ENCODE measurements at places on chromosomes 12 and 14.

DNA sequence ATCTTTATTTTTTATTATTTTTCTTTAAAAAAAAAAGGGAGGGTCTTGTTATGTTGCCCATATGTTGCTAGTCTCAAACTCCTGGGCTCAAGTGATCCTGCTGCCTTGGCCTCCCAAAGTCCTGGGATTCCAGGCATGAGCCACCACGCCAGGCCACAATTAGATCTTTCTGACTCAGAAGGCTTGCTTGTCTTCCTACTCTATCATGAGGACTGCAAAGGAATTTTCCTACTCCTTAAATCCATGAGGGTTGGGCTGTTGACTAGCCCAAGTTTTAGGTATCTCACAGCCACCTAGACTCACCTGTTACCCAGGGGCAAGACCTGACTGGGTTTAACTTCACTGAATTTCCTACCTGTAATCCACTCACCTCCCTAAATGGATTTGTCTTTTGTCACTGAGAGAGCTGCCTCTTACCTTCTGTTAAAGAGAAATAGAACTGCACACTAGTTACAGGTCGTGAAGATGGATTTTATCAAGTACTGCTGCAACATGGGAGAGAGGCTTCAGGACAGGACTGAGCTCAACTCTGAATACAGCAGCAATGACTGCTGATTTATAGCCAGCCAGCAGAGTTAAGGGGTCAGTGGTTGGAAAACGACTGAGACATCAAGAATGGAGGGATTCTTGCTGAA lies 72.3 kb downstream of the B4GALNT3 start:
- DNase-seq: no peak

GRCh38 chr12:75457191-75457590 lies 23.4 kb upstream of the GLIPR1 start:
- no peak for DNase-seq

GRCh38 chr12:2185751-2186341 lies 133.1 kb downstream of the CACNA1C start:
- DNase-seq: no peak

- DNase-seq: no peak
Measured at GRCh38 chr12:62848418-62848817, 86.5 kb downstream of the PPM1H start.

- no peak for DNase-seq
Measured at GRCh38 chr14:33259764-33260163, 321.1 kb downstream of the NPAS3 start.

DNA sequence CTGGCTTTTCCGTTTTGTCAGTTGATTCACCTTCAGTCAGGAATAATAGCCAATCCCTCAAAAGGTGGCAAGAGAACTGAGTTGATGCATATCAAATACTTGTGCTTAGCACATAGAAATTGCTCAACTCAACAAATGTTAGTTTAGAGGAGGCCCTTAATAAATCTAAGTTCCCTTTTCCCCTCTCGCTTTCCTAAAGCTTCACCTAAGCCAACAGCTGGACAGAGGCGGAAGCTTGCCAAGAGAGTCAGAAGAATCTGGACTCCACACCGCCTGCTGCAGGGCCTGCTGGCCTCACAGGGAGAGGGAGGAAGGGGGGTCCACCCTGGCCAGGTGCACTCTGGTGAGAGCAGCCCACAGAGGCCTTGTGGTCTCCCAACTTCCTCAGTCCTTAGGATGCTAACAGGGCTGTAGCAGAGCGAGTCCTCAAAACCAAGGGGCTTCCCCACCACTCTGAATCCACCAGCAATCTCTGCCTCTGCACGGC lies 213.1 kb downstream of the CHST11 start:
- peak; percentile 40 for DNase-seq

DNA sequence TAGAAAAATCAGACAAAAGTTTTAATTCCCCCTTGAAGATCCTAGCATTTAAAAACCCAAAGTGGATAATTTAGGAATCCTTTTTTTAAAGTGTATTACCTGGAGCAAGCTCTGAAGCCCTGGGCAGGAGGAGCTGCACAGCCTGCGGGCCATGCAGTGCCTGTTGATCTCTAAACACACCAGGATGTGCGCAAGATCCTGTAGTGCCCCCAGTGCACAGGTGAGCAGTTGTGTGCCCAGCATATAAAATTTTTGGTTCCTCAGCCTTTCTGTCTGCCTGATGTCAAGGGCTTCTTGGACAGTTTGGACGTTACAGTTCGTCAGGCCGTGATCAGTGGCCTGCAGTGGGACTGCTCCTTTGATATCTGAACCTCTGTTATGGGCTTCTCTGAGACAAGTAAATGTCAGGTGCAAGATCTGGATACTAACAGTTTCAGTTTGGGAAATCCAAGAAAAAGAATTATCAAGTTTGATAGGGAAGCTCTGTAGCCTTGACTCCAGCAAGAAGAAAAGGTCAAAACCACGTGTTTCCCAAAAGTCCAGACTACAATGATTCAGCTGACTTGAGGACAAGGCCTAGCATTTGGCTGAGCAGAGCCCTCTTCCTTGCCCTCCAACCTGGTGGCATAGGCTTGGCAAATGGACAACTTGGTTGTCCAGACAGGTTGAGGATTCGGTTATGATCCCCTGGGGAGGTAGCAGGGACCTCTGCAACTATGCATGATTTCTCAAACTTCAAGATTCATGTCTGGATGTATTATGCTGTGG lies 1.0 kb downstream of the ATXN7L3B start:
- DNase-seq: no peak

- no peak for DNase-seq
Measured at GRCh38 chr14:105075379-105076295, 10.4 kb upstream of the GPR132 start.

DNA sequence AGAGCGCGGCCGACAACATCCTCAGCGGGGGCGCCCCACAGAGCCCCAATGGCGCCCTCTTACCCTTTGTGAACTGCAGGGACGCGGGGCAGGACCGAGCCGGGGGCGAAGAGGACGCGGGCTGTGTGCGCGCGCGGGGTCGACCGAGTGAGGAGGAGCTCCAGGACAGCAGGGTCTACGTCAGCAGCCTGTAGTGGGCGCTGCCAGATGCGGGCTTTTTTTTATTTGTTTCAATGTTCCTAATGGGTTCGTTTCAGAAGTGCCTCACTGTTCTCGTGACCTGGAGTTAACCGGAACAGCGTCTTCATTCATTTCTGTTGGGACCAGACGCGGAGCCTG lies 103.8 kb upstream of the FKBP4 start:
- no peak for DNase-seq

GRCh38 chr14:24067133-24068082 lies 4.0 kb upstream of the CPNE6 start:
- DNase-seq: no peak

DNA sequence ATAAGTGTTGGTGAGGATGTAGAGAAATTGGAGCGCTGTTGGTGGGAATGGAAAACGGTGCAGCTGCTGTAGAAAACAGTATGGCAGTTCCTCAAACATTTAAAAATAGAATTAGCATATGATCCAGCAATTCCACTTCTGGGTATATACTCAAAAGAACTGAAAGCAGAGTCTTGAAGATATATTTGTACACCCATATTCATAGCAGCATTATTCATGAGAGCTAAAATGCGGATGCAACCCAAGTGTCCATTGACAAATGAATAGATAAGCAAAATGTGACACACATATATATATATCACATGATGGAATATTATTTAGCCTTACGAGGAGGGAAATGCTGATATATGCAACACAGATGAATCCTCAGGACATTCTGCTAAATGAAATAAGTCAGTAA lies 84.7 kb upstream of the CEP83 start:
- no peak for DNase-seq

DNA sequence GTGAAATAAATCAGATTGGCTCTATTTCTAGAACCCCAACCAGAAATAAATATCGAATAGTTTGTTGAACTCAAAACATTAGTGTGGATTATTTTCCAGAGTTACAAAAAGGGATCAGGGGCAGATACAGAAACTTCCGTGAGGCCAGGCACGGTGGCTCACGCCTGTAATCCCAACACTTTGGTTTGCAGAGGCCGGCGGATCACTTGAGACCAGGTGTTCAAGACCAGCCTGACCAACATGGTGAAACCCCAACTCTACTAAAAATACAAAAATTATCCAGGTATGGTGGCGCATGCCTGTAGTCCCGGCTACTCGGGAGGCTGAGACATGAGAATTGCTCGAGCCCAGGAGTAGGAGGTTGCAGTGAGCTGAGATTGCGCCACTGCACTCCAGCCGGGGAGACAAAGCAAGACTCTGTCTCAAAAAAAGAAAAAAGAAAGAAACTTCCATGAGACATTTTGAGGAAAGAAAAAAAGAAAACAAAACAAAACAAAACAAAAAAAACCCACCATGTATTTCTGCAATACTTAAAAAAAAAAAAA lies 2.1 kb downstream of the FBXO21 start:
- no peak for DNase-seq

- DNase-seq: no peak
Measured at GRCh38 chr14:93199031-93199430, 7.8 kb downstream of the GON7 start.

DNA sequence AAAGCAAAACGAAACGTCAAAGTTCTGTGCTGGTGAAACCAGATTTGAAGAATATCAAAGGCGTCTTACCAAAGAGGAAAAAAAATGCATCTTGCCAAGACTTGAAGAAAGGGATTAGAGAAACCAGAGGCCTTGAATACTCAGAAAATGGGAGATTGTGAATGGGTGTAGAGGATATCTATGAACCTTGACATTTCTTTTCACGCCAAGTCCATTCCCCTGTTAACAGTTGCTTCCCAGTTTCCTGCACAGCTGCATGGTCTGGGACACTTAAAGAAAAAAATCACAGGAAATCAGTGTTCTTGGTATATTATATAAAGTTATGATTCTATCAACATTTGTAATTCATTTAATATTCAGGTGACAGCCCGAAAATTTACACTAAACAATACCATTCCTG lies 1.4 kb upstream of the GTF2A1 start:
- no peak for DNase-seq

DNA sequence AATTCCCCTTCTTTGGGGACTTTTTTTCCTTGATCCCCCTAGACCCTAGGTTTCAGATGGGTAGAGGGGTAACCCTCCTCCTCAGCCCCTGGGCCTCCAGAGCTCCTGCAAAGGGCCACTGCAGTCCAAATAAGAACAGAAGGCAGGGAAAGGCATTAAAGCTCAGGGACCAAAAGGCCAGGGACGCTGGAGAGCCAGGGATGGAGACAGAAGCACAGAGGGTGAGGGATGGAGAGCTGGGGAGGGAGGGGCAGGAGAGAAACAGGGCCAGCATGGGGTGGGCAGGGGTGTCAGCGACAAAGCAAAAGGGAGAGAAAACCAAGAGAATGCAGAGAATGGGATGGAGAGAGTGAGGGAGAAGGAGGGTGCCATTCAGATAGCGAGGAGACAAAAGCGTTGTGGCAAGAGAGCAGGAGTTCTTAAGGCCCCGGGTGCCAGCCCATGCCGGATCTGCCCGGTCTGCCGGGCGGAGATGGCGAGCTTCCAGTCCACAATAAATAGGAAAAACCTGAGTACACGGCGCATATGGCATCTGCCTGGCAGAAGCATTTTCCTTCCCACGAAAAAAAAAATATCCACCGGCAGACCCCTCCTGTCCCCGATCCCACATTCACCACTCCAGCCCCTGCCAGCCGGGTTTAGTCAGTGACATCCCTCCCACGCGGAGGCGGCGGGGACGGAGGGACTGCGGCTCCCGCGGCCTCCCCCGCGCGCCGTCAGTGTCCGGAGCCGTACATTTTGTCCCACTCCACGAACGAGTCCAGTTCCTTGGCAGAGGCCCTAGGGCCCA lies 28.6 kb downstream of the FIGNL2 start:
- DNase-seq: no peak

DNA sequence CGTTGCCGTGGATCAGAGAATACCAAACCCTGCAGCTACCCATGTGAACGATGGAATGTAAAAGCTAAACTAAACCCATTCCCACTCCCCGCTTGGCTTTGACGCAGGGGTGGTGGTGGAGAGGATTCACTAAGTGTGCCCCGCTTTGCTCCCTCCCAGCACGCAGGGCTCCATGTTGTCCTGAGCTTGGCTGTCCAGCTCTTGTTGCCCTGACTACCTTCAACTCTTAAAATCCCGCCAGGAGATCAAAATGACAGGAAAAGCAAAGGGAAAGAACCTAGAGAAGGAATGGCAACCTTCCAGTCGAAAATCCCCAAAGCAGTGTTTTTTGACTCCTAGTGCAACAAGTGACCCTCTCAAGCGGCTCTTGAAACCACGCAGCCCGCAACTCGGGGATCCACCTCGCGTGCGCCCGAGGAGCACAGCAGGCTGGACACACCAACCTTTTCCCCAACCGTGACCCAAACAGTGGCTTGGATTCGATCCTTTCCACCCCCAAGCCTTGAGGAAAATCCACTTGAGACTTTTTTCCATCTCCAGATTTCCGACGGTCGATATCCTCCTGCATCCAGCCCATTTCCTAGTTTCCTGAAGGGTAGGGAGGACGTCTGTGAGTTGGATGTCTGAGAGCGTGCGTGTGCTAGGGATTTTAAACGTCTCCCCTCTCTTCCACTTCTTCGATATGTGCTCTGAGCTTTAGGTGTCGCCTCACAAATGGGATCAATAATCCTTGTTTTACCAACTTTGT lies 1.4 kb downstream of the SYT10 start:
- DNase-seq: no peak

DNA sequence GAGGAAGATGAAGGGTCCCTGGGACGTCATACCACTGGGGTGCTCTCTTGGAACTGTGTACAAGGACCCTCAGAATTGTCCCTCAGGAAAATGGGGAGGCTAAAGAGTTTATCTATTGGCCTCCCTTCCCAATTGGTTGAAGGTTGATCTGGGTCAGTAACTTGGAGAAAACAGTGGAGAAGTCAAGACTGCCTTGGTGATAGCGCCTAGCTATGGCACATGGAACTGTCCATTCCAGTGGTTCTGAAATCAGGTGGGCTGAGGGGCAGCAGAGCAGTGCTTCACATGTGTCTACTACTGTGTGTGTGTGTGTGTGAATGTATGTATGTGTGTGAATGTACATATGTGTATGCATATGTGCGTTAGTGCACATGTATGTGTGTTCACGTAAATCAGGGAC lies 316.1 kb downstream of the AACS start:
- no peak for DNase-seq

- no peak for DNase-seq
Measured at GRCh38 chr12:30457621-30458289, 237.9 kb downstream of the IPO8 start.

GRCh38 chr14:89767131-89767530 lies 187.4 kb downstream of the EFCAB11 start:
- no peak for DNase-seq

DNA sequence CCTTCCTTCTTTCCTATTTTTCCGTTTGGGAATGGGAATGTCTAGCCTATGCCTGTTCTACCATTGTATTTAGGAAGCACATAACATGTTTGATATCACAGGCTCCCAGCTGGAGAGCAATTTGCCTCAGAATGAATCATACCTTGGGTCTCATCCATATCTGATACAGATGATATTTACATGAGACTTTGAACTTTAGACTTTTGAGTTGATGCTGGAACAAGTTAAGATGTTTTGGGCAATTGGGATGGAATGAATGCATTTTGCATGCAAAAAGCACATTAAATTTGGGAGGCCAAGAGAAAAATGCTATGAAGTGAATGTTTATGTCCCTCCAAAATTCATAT lies 61.9 kb upstream of the BEGAIN start:
- no peak for DNase-seq

GRCh38 chr14:104576970-104577332 lies 2.6 kb upstream of the C14orf180 start:
- DNase-seq: no peak

Measured in activated CD4-positive, CD25-positive, alpha-beta regulatory T cell treated with anti-CD3 and anti-CD28 coated beads, Interleukin-2, amount 50 U/mL, for 72 hours (primary cell).